ENCODE measurements at places on chromosomes 6 and 20.

DNA sequence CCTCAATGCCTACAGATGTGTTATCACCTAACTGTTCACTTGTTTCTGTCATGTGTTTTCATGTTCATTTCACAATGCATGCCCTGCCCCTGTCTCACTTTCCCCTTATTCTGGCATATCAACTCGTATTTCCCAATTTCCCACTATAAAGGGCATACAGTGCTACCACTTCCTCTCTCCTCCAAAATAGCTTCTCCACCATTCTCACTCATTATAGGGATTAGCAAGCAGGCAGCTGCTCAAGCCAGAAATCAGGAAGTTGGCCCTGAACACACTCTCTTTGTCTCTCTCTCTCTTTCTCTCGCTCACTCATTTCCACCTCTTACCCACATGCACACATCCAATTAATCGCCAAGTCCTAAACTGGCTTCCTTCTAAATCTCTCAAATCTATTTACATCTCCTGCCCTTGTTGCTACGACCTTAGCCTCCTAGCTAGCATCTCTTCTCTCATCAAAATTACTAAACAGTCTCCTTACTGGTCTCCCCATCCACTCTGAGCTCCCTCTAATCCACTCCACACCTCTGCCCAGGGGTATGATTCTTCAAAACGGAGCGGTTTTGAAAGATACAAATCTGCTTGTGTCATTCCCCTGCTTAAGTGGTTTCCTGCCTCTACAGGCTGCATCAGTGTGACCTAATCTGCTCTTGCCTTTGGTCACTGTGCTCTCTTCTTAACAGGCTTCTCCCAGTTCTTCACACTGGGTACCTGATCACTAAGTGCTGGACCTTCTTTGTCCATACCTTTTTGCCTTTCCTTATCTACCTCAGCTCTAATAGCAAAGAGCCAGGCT lies 196.2 kb downstream of the BTBD9 start:
- no peak for DNase-seq

DNA sequence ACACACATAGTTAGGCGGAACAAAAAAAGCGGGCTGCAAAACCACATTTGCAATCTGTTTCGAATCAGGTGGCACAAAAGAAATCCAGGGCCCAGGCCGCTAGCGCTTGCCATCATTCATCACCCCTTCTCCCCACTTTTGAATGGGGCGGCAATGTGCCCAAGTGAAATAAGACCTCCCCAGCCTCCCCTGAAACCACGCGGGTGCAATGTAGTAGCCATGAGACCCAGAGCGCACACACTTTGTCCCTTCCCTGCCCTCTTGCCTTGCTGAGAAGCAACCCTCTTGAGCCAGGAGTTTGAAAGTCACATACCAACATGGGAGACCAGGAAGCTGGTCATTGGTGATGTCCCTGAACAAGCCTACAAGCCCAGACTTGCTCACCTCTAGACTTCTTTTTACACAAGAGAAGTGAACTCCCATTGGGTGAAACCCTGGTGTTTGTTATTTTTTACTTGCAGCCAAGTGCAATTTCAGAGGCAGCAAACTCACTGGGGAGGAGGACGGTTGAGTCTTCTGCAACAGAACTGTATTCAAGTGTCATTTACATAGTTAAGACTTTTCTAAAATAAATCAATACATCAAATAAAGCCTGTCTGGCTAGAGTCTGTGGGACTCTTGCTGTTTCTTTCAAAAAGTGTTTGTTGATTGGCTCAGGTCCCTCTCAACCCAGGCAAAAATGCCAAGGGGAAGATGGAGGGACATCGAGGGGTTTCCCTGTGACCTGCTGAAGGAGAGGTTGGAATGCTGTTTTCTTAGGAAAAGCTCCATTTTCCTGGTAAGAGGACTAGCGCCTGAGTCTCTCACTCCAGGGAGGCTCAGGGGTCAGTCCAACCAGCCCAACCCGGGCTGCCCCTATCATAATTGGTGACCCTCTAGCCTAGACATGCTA lies 138.1 kb upstream of the PTPN1 start:
- no peak for DNase-seq

DNA sequence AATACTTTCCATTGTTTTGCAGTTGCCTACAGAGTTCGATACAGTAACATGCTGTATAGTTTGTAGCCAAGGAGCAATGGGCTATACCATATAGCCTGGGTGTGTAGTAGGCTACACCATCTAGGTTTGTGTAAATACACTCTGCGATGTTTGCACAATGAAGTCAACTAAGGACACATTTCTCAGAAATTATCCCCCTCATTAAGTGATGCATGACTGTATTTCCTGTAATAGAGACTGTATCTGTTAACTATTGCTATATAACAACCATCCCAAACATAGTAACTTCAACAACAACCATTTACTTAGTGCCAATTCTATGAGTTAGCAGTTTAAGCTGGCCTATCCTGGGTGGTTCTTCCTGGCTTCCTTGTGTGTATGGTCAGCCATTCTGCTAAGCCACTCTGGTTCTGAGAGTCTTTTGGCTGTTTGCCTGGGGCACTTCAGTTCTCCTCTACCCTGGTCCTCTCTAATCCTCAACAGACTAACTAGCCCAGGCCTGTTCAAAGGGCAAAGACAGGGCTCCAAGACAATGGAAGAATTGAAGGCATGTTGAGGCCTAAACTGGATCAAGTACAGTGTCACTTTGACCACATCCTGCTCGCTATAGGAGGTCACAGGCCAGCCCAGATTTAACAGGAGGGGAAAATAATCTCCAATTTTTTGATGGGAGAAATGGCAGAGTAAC lies 124.0 kb downstream of the PLCB1 start:
- DNase-seq, result no peak

- DNase-seq, result no peak
These were observed 34.8 kb downstream of the SLC35D3 start for GRCh38 chr6:136956590-136957544.

GRCh38 chr6:2818593-2818992 lies 23.1 kb downstream of the SERPINB1 start:
- no peak for DNase-seq

DNA sequence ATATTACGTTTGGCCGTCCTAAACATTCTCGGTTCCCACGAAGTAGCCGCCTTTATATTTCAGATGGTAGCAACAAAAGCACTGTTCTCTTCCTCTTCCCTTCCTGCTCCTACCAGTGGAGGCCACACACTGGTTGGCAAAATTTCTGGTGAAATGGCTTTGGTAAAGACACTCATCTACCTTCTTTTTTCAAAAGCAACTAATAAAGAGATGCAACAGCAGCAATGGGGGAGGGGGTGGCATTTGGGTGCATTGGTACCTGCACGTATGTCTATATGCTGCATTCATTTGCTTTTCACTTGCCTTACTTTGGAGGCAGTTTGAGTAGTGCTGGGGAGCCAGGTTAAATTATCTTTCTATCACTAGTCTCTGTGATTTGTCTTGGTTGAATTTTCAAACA lies 6.0 kb downstream of the POU3F2 start:
- DNase-seq, result no peak
